Activated CD8-positive, alpha-beta memory T cell treated with anti-CD3 and anti-CD28 coated beads, Interleukin-2, amount 50 U/mL, for 48 hours (primary cell): ENCODE measurements at places on chromosomes 6 and 20.
A peak's percentile ranks its signal among the peaks of the same experiment; 100 is the strongest.

- DNase-seq = no peak
Observed at GRCh38 chr20:53316206-53316937, 277.3 kb downstream of the ZNF217 start.

GRCh38 chr6:141401168-141401567 lies 731.6 kb upstream of the GJE1 start:
- no peak for DNase-seq

DNA sequence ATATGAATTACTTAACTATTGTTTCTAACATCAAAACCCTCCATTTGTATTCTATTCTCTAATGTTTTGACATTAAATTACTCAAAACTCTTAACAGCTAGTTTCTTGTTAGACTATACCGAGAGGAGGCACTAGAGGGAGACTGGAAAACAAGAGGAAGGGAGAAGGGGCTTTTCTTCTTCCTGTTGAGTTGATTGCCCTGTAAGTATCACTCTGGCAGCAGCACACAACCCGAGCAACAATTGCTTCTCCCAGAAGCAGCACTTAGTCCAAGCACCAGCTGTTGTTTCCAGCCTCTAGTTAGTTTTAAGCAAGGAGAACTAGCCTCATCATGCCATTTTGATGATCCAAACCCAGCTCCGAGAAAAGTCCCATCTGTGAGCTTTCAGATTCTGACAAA lies 603.8 kb downstream of the PRKN start:
- DNase-seq = no peak

- DNase-seq = no peak
Observed at GRCh38 chr6:67888546-67888885, 746.6 kb upstream of the ADGRB3 start.

DNA sequence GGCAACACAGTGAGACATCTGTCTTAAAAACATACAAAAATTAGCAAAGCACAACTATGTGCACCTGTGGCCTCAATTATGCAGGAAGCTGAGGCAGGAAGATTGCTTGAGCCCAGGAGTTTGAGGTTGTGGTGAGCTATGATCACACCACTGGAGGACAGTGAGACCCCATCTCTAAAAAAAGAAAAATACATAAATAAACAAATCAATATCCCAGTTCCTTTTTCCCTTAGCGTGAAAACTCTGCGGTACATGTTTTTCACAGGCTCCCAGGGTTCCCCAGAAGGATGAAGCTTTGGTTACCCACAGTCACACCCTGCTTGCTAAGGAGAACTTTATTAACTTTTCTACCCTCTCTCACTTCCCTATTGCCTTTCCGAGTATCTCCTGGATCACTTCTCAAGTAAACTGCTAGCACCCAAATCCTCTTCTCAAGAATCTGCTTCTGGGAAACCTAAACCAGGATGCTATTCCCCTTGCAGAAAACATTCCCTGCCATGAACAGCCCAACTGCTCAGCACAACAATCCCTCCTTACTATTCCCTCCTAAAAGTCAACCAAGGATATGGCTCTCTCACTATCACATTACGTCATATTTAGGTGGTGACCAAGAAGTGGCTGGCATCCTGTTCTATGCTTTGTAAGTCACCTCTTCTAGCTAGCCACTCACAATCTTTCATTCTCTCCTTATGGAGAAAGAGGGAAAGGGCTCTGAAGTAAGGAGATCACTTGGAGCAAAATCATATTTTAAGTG lies 122.4 kb downstream of the IPCEF1 start:
- DNase-seq = no peak

DNA sequence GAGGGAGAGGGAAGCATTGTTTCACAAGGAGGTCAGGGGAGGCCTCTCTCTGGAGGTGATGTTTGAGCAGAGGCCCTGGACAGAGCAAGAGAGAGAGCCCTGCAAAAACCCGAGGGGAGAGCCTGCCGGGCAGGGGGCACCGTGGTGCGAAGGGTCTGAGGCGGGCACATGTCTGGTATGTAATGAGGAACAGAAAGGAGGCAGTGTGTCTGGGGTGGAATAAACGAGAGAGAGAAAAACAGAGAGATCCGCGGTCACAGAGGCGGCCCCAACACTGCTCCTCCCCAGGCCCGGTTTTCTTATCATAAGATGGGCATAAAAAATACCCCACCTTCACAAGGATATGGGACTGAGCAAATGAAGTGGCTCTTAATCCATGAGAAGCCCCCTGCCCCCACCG lies 119.2 kb downstream of the PREX1 start:
- no peak for DNase-seq

- DNase-seq = peak; percentile 94
Observed at GRCh38 chr20:57390604-57391438, at the start of gene RBM38. RBM38 (plus strand) TSS chr20:57391396; CDS start chr20:57391582, 186 bp downstream.

GRCh38 chr6:81937296-81937937 lies 184.9 kb upstream of the TENT5A start:
- no peak for DNase-seq

GRCh38 chr6:34656378-34657036 lies 40.1 kb downstream of the ILRUN start:
- no peak for DNase-seq

DNA sequence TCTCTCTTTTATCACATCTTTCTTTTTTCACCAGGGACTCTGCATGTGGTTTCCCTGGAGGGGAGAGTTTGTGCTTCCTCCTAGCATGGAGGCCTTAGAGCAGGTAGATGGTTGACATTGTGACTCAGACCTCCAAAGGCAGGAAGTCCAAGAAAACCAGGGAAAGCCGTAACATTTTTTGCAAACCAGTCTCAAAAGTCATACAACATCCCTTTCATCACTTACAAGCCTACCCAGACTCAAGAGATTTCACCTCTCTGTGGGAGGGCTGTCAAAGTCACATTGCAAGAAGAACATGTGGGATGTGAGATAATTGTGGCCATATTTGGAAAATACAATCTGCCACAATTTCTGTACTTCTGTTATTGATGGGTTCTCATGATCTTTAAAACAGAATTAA lies 46.2 kb downstream of the SNRNP48 start:
- no peak for DNase-seq

DNA sequence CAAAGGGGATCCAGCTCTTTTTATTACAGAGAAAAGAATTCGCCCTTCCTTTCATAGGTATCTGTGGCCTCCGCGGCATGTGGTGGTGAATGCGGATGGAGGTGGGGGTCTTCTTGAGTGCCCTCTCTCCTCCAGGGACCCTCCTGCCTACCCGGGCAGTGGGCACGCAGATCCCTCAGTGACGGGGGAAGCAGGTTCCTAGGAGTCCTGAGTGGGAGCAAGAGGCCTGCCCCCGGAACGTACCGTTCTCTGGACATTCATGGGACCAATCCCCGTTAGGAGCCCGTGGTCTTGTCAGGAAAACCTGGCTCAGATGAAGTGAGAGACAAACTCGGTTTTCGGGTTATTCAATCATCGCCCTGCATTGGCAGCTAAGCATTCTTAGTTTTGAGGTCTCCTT lies 56.4 kb downstream of the SMOC2 start:
- no peak for DNase-seq

DNA sequence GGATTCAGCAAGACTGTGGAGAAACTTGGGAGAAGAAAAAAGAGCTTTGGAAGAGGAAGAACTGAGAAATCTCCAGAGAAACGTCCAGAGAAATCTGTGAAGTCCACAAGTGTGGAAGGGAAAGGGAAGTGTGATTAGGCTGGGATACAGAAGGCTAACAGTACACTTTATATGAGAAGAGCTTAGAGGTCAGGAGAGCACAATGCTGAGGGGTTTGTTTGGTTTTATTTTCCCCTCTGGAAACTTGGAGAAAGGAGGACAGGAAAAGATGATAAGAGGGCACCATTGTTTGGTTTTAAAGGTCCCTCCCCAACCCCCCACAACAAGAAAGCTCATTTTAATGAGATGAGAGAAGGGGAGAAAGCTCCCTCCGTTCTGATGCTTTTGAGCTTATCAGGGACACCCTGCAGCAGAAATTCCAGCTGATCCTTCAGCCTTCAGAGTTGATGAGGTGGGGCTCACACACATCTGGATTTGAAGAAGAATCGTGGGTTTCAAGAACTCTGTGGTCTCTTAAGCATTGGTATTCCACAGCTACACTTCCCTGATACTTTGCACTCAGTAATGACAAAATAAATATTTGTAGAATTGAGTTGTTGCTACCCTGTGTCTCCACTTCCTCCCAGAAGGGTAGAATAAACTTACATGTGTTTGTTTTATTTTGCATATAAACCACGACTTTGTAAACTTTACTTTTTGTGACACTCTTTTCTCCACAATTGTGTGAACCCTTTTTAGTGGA lies 1.9 kb downstream of the NT5E start:
- DNase-seq = no peak

DNA sequence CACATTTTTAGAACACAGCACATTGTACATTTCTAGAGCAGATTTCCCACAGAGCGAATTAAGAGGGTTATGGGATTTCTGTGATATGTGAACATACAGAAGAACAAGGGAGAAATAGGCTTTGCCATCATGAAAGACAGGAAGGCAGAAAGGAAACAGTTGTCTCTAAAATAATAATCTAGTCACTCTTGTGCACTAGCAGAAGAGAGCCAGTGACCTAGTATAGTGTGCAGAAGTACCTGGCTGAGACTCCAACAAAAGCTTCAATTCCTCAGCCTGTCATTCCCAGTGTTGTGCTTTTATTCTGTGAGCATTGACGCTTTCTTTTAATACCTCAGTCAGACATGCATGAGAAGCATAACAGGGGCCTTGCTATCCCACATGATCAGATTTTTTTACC lies 17.8 kb upstream of the DCBLD1 start:
- DNase-seq = no peak

DNA sequence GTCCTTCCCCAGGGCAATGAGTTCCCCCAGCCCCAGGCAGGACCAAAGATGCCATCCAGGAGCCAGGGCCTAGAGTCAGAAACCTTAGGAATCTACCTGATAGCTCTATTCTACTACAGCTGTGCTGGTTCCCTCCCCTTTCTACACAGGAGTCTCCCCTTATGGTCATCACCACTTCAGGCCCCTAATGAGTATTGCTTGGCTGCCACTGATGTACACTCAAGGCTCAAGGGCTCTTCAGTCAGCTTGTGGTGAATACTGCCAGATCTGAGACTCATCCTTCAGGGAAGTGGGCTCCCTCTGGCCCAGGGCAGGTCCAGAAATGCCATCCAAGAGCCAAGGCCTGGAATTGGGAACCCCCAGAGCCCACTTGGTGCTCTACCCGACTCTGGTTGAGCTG lies 248.6 kb downstream of the ALDH8A1 start:
- no peak for DNase-seq

GRCh38 chr20:47173596-47174216 lies 182.8 kb downstream of the ZMYND8 start:
- no peak for DNase-seq

DNA sequence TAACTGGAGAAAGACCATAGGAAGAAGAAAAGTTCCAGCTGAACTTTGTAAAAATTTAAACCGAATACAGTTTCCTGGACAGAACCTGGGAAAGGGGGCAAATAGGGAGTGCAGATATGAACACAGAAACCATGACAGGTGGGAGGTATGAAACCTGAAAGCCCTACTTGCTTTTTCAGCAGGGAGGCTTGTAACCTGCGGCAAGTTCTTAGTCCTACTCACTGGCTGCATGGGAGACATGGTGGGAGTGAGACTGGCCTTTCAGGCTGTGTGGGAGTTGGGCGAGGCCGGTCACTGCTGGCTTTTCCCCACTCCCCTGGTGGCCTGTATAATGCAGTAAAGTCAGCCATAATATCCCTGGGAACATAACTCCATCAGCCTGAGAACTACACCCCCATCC lies 54.2 kb downstream of the ROS1 start:
- DNase-seq = no peak

- DNase-seq = no peak
Observed at GRCh38 chr20:10837901-10838300, 164.1 kb upstream of the JAG1 start.

- no peak for DNase-seq
Observed at GRCh38 chr6:99543968-99544367, 24.5 kb downstream of the CCNC start.

- no peak for DNase-seq
Observed at GRCh38 chr20:24034820-24035219, 46.2 kb upstream of the GGTLC1 start.

GRCh38 chr6:118980063-118980462 lies 45.1 kb upstream of the MCM9 start:
- no peak for DNase-seq

DNA sequence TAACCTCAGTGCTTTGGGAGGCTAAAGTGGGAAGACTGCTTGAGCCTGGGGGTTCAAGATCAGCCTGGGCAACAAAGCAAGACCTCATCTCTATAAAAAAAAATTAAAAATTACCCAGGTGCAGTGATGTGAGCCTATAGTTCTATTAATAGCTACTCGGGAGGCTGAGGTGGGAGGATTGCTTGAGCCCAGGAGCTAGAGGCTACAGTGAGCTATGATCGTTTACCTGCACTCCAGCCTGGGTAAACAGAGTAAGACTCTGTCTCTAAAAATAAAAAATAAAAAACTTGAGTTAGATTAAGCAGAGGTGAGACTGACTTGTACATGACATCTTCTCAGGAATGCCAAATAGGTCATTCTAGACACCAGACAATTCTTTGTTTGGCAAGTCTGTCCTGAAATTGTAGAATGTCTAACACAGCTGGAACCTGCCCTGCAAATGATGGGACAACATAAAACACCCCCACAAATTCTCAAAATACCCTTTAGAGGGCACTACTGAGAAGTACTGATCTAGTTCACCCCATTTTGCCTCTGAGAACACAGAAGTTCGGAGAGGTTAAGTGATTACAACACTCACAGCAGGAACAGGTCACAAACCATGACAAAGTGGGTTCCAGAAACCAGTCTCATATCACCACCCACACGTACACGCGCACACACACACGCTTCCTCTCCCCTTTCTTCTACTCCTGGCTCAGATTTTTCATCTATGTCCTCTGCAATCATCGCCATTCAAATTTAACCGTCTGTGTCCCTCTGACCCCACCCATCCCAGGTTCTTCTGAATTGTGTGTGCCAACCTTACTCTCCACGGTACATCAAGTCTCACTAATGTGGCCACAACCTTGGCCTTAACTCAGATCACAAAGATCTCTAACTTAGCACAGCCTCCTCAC lies 38.3 kb downstream of the ARHGAP18 start:
- peak; percentile 69 for DNase-seq

- no peak for DNase-seq
Observed at GRCh38 chr6:52975580-52975979, 19.5 kb downstream of the GSTA4 start.

DNA sequence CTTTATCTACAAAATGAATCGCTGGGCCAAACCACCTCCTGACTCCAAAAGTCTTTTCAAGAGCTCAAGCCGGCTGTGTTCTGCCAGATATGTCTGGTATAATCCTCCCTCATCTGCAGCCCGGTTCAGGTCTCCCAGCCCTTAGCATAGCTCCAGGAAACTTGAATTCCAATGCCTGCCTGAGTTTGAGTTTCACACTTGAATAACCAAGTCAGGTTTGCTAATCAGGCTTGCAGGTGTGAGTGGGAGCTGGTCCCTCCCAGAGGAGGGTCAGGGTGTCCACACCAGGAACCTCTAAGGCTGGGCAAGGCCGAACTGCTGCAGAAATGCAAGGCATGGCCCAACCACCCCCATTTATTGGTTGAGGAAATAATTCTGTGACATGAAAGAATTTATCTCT lies 96.6 kb downstream of the TMEM242 start:
- DNase-seq = peak; percentile 12

DNA sequence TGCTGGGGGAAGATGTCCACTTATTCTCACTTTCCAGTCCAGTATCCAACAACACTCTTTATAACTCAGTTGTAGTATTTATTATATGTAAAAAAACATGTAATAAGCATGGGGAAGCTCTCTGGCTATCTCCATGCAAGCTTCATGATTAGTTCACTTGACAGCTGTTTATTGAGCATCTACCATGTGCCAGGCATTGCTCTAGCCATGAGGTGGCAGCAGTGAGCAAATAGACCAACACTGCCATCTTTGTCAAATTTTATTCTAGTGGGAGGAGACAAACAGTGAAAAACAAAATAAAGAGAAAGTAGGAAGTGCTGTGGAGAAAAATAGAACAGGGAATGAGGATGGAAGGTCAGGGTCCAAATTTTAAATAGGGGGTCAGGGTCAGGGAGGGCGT lies 131.8 kb downstream of the CFAP61 start:
- DNase-seq = no peak
